ENCODE measurements at places on chromosomes 5 and 9.

- no peak for DNase-seq
These were observed 18.9 kb downstream of the ASPN start for GRCh38 chr9:92463387-92463786.

GRCh38 chr9:65435464-65435863 is 150.5 kb upstream of the FOXD4L5 start:
- no peak for DNase-seq

DNA sequence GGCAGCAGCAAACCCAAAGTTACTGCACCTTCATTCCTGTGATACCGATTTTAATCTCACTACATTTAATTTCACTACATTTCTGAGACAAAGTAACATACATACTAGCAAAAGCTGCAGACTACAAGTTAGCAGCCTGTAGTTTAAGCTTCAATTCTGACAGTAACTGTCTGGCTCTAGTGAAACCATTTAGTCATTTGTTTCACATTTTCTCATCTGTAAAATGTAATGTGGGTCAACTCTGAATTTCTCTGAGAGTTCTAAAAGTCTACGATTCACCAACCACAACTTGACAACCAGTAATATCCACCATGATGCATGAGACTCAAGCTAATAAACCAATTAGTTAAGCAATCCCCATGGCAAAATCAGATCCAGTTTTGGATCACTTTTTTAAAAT is 408.9 kb downstream of the PDE4D start:
- no peak for DNase-seq

DNA sequence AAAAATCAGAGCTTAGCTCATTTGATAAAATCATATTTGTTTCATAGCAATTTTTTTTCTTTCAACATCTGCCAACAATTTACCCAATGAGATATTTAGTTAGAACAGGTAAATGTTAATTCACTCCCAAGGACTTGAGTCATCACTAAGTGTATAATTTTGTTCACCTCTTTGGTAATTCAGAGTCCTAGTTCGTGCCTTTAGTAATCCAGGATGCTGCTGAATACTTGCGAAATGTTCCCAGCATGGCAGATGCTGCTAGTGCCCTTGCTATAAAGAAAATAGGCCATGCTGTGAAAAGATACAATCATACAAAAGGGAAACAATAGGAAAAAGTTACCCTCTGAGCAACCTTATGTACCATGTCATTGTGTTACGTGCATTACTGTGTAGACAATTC is 210.5 kb downstream of the CSNK1G3 start:
- DNase-seq = no peak

DNA sequence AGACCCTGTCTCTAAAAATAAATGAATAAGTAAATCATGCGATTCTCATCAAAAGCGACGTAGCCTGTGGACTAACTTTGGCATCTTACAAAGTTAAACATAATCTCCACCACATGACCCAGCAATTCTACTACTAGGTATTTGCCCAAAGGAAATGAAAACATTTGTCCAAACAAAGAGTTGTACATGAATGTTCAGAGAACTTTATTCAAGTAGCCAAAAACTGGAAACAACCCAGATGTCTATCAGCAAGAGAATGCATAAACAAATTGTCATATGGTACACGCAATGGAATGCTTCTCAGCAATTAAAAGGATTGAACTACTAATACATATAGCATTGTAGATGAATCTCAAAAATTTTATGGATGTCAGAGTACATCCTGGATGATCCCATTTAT is 82.6 kb downstream of the ADRB2 start:
- peak; percentile 70 for DNase-seq

DNA sequence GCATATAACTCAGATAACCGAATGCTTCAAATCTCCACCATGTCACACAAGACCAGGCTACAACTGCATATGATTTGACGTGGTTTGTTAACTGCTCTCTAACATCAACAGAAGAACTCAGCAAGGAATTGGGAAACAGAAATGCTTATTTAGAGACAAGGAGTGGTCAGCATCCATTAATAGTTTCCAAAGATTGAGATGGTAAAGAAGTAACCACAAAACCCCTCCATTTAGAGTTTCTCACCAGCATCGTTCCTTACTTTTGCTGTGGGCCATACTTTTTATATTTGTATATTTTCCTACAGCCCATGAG is 25.2 kb downstream of the DPYSL3 start:
- peak; percentile 71 for DNase-seq

GRCh38 chr5:180376511-180376910 is 23.4 kb upstream of the GFPT2 start:
- no peak for DNase-seq

- DNase-seq = no peak
These were observed 1352.0 kb upstream of the CDH9 start for GRCh38 chr5:28390341-28390740.

- no peak for DNase-seq
These were observed 1203.4 kb upstream of the DMAC1 start for GRCh38 chr9:9002826-9003583.

- no peak for DNase-seq
These were observed 1.1 kb upstream of the ENTPD2 start for GRCh38 chr9:137054932-137055384.

DNA sequence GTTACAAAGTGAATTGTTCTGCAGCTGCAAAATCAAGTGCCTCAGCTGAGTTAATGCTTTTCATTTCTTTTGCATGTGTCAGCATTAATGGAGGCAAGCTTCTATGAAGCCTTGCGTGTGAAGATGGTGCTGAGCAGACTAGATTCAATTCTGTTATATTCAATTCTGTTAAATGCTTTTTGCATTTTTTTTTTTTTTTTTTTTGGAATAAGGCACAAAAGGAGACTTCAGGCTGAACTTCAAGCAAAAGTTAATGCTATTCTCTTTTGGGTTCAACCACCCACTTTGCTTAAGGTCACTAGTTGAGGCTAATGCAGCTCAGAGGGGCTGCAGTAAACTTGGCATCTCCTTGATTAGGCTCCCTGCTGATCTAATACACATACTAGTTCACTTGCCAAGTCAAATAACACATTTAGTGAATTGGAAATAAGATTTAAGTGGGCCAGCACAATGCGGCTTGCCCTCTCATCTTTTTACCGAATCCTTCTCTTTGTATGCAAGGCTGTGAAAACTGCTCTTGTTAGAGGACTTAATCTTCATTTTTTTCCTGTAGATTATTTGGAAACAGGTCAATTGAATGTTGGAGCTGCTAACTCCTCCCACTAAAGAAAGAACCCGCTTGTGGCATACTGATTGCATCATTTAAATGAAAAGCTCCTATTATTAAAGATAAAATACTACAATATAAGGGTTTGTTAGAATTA is 1020.2 kb downstream of the NR2F1-AS1 start:
- peak; percentile 51 for DNase-seq

- DNase-seq = peak; percentile 49
These were observed 523 bp downstream of the MAML1 start for GRCh38 chr5:179732918-179733771.

GRCh38 chr5:91150636-91151035 is 232.5 kb downstream of the ARRDC3 start:
- DNase-seq = no peak

DNA sequence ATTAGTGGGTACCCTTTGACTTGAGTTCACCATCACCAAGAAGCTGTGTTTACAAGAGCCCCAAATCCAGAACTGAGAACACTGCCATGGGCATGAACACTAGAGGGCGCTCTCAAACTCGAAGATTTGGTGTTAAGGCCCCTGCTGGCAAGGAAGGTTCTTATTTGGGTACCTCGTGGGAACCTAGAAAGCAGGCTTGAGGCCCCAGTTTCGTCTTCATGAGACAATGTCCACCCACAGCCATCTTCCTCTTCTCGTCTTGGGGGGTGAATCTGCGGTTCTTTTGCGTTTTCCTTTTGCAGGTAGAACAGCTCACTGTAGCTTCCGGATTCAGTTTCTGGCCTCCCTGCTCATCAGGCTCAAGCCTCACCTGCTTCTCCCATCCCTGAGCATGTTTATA is 184.0 kb downstream of the SEMA5A start:
- DNase-seq = peak; percentile 86

- peak; percentile 23 for DNase-seq
These were observed 10.8 kb upstream of the IFNA2 start for GRCh38 chr9:21395778-21396717.

- DNase-seq = peak; percentile 34
These were observed 20.3 kb upstream of the TTC33 start for GRCh38 chr5:40775846-40776657.

DNA sequence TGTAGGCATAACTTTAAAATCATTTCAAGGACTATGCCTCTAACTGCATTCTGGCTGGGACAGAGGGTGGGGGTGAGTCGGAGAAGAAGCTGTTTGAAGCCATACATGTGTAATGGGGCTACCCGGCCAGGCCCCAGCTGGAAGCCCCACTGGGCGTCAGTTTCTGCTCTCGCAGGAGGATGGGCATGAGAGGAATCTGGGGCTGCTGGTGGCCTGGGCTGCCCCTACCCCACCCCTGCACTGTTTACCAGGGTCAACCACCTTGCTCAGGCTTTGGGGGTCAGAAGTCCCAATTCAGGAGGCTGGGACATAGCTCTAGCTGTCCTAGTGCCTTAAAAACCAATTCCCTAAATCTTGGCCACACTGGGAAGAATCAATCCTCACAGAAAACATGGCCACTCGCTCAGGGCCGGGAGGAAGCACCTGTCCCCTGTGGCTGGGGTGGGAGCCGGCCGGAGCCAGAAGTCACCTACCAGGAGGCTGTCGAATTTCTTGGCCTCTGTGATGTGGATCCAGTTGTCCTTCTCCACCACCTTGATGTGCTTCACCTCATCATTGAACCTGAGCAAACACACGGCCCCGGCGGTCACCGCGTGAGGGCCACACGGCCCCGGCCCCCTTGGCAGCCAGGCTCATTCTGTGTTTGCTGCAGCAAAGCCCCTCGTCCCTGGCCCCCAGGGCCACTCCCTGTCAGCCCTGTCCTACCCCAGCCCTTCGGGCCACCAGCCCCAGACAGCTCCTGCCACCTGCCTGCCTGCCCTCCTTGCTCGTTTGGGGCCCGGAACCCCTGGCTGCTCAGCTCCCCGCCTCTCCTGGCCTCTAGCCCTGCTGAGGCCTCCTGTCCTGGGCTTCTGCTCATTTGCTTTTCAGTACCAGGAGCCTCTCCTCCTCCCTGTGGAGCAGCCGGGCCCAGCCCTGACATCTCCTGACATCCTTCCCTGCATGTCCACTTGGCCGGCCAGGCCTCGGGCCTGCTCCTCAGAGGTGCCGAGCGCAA is 33.6 kb upstream of the SARDH start:
- no peak for DNase-seq

- DNase-seq = no peak
These were observed 16.6 kb upstream of the RALGDS start for GRCh38 chr9:133137451-133138231.

- DNase-seq = no peak
These were observed 5.2 kb upstream of the RAPGEF6 start for GRCh38 chr5:131640043-131640856.

GRCh38 chr9:124908098-124908497 is 32.8 kb downstream of the GOLGA1 start:
- no peak for DNase-seq

DNA sequence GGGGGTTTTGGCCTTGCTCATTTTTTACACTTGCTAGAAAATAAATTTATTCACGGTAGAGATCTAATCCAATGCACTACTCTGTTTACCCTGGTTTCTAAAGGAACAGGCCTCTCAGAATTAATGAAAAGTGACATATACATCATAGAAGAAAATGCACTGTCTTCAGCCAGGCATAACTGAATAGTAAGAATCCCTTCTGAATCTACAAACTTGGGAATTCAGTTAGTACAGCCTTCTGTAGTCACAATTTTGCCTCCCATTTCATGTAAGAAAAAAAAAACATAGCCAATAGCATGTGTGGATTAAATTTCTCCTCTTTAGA is 197.3 kb downstream of the CAAP1 start:
- no peak for DNase-seq

DNA sequence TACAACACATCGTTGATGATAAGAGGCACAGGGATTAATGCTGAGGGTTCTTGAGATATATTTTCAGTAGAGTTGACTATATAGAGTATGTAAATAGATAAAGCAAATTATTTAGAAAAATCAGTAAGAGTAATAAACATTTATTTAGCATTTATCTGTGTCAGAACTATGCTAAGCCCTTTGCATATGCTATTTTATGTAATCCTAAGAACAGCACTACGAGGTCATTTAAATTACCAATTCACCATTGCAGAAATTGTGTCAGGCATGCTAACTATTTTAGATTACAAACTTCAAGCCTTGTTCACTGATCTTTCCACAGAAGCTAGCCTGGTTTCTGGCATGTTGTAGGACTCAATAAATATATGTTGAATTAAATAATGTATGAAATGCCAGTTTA is 20.4 kb upstream of the REEP2 start:
- DNase-seq = no peak

GRCh38 chr5:643811-644271 is 31.7 kb downstream of the CEP72 start:
- DNase-seq = peak; percentile 5

DNA sequence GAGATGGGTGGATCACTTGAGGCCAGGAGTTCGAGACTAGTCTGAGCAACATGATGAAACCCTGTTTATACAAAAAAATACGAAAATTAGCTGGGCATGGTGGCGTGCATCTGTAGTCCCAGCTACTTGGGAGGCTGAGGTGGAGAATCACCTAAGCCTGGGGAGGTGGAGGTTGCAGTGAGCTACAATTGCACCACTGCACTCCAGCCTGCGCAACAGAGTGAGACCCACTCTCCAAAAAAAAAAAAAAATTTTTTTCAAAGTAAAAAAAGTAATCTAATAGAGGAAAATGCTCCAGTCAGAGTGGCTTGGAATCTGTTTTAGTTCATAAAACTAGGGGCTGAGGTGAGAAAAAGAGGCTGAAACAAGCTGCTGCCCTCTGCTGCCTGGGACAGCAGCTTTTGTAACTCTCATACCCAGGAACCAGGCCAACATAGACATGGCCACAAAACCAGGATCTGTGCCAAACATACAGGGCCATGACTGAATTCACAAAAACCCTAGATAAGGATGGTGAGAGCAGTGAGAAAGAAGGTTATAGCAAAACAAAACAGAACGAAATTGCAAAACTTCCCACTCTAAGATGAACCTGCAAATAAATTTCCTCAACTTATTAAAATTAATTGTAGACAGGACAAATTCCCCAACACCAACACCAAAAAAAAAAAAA is 13.1 kb upstream of the DCAF12 start:
- DNase-seq = peak; percentile 92

DNA sequence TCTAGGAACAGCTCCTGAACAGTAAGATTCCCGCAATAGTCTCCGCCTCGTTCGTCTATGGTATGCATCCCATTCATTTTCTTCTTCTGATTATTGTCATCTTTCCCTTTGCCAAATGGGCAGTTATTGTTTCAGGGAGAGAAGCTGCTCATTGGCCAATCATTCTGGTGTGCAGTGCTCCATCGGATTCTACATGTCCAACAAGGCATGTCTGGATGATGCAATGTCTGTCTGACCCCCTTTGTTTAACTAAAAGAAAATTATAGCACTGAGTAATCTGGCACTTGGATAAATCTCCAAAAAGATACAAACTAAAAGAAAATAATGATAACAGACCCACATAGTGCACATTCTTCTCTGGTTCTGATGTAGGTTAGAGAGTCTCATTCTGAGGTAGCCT is 515.6 kb upstream of the DMAC1 start:
- no peak for DNase-seq

DNA sequence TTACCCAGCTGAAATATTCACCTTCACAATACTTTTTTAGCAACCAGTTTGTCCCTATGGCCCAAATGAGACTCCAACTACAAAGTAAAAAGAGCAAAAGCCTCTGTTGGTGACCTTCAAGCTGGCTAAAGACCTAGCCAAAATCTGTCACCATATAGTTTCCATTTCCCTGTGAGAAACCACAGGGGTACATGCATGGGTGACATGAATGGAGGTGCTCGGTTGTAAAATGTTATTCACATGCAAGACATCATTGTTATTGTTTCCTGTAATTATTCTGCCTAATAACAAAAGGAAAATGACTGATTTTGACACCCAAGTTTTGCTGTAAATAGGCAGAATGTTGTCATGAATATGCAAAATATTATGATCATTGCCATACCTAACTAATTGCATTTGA is 285.3 kb downstream of the ZNF608 start:
- DNase-seq = no peak
